Endothelial cell of umbilical vein (primary cell): ENCODE measurements at places on chromosomes 12 and 14.

GRCh38 chr14:95547626-95548327, 12.9 kb downstream of the GLRX5 start:
- peak; percentile 67 for DNase-seq

DNA sequence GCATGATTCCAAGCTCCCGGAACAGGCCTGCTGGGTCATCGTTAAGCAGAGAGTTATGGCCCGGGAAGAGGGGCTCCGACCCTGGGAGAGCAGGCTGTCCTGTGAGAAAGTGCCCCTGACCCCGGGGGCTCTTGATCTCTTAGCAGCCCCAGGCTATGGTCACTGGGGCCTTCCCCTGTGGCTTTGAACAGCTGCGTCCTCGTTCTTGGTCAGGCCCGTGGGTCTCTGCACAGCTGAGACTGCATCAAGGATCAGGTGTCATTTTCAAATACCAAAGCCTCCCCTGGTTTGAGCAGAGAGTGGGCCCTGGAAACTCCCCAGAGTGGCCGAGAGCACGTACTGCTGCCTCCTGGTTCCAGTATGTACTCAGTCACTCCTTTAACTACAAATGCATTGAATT, 114.8 kb downstream of the ESRRB start:
- no peak for DNase-seq

DNA sequence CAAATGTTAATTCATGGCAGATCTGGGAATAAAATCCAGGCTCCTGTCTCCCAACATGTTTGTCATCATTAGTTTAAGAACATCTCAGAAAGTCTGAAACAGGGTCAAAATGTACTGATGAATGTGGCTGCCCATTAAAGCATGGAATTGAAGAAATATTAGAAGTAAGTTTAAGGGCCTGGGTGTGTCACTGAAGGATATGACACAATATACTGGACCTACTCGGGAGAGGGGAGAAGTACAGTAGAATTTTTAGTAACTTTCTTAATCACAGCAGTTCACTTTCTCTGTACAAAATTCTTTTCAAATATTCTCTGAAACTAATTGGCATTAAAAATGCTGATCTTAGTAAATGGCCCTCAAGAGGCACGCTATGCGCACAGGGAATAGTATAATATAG, 185.5 kb downstream of the ETV6 start:
- DNase-seq = no peak

- peak; percentile 99 for DNase-seq
These were observed 400.4 kb downstream of the ATP23 start for GRCh38 chr12:58341791-58342190.

DNA sequence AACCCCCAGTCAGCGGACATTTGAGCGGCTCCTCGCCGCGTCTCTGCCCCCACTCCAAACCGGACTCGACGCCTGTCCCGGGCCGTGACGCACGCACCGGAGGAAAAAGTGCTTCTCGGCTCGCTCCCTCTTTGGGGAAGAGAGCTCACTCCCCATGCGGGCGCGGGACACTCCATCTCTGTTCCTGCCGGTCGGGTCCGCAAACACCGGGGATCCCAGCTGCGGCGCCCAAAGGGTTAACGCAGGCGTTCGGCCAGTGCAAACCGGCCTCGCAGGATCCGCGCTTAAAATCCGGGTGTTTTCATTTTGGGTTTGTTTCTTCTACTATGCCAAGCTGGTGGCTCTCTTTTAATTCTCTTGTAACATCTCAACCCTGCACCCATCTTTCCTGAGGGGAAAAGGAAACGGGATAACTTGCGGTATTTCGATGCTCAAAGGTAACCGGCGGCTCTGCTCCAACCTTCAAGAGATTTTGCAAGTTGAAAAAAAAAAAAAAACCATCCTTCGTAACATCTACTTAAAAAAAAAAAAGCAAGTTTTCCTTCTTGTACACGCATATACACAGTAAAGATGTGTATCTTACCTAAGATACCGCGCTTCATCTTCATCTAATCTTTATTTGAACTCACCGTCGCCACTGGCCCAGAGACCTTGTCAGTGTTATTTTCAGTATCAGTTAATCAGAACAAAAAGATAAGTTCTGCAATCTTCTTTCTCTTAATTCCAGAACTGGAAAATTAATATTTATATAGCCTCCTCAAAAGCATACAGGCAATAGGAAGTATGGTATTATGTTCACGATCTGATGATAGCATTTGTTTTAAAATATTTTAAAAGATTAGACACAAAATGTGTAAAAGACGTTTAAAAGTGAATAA, 1.6 kb upstream of the ATP2B1 start:
- no peak for DNase-seq

DNA sequence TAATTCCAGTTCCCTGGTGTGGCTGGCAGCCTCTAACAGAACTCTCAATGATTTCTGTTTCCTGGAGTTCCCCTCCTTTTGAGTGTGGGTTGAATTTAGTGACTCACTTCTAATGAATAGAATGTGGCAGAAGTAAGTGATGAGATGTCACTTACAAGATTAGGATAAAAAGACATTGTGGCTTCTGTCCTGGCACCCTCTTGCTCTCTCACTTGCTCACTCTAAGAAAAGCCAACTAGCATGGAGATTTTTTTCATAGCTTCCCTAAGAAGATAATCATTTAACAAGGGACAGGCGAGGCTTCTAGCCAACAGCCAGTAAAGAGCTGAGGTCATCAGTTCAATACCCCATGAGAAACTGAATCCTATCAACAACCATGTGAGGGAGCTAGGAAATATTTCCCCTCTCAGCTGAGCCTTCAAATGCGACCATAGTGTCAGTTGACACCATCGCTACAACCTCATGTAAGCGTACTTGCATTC, 156.7 kb downstream of the TMTC3 start:
- DNase-seq = peak; percentile 69

GRCh38 chr14:34110531-34110930, 159.7 kb upstream of the EGLN3 start:
- no peak for DNase-seq

- no peak for DNase-seq
These were observed 48.6 kb downstream of the SH2B3 start for GRCh38 chr12:111454311-111454710.

DNA sequence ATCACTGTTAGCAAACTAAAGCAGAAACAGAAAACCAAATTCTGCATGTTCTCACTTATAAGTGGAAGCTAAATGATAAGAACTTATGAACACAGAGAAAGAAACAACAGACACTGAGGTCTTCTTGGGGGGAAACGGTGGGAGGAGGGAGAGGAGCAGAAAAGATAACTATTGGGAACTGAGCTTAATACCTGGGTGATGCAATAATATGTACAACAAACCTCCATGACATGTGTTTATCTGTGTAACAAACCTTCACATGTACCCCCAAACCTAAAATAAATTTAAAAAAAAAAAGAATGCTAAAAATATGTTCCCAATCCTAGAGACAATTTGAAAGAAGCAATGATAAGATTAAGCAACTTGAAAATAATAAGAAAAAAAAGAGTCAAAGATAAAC, 89.5 kb downstream of the SOX5 start:
- DNase-seq = no peak

DNA sequence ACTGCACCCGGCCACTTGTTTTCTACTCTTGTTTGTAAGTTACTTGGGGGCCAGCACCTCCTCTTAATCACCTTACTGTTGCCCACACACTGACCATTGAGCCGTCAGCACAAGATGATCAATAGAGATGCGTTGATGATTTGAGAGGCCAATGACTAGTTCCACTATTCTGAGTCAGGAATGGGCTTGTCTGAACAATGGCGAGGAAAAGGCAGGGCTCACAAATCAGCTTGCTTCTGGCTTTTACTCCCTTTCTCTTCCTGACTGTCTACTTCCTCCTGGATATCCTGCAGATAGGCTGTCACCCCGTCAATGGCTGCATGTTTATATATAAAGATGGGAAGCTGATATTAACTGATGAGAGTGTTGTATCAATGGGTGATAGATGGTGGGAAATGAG, 29.1 kb upstream of the HDAC7 start:
- no peak for DNase-seq

DNA sequence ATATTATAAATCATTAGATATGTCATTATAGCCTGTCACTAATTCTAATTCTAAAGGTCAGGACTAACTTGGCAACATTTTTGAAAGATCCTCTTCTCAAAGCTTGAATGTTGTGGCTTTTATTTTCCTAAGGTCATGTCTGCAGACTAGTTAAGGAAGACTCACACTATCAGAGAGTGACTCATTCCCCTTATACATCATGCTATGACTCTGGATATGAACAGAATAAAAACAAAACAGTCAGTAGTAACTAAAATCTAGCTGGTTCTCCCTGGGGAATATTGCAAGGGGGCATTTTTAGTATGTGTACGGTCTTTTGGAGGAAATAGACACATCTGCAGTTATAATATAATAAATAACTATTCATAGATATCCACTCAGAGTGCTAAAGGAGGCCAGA, 170.6 kb downstream of the SLC2A13 start:
- DNase-seq = peak; percentile 22

DNA sequence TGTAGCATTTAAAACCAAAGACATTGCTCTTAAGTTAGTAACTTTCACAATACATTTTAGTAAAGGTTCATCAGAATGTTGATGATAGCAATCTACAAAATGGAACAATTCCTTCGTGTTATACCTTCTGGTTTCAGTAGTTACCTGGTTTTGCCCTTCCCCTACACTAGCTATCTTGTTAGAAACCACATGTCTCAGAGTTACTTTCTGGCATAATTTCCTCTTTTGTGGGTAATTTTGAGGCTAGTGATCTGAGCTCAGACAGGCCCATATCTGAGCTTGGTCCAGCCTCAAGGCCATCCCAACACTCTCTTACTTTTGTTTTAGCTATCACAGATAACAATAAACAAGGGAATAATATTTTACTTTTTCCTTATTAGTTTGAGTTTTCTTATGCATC, 196.9 kb downstream of the KITLG start:
- DNase-seq = no peak

DNA sequence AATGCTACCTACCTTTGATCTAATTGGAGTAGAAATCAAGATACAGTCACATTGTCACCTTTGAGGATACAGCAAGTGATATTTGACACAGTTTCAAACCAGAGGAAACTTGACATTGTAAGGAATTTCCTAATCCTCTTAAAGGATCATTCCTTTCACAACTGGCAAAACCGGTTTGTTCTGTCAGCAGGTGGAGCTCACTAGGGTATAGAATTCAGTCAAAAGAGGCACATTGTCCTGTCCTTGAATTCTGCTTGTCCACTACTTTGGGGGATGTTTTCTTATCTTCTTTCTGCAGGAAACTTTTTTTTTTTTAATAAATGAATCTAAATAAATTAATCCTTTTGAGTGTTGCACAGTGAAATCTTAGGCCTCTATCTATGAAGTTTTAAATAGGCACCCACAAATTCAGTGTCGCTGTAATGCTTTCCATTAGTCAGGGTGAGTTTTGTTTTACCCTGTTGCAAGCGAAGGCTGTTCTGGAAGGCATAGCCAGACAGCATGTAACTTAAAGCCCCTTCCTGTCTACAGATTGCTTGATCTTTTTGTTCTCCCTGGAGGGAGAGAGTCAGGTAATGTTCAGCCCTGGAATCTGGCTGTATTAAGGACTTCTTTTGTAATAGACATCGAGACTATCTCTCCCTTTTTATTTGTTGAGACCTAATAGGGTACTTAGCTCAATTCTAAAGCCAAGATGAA, 285.0 kb upstream of the RGS6 start:
- DNase-seq = no peak

GRCh38 chr12:75701859-75702258, 190.4 kb upstream of the KRR1 start:
- DNase-seq = no peak

DNA sequence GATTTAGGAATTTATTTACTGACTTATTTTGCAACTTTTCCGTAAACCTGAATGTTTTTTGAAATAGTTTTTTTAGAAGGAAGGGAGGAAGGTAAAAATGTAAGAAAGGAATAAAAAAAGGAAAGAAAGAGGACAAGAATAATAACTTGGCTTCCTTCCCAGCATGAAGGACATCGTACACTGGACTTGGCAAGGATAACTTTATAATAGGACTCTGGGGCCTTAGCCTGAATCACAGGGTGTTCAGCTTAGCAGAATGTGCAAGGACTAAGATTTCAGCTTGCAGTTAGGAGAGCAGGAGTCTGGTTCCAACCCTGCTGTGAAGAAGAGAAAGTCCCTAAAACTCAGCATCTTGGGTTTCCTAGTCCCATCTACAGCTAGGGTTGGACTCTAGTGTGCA, 1053.3 kb downstream of the VRK1 start:
- no peak for DNase-seq

GRCh38 chr12:103547376-103547775, 39.7 kb upstream of the STAB2 start:
- DNase-seq = no peak

- DNase-seq = no peak
These were observed 13.5 kb downstream of the KRT85 start for GRCh38 chr12:52353766-52354165.

- DNase-seq = no peak
These were observed 40.6 kb downstream of the SLC15A4 start for GRCh38 chr12:128783129-128783574.

DNA sequence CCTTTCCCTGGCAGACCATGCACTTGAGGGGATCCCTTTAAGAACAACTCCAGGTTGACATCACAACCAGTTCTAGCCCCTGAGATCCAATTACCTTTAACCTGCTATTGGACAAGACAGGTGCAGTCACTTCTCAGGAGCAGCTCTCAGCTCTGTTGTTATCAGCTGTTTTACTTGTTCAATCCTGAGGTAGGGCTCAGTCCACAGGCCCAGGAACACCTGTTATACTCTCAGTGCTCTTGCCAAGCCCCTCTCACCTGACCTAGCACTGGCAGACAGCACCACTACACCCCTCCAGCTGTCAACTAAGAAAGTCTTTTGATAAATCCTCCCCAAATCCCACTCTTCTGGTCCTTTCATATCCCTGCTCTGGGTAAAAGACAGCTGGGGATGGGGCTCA, 163.9 kb upstream of the TMTC2 start:
- no peak for DNase-seq

GRCh38 chr12:88781909-88782308, 201.6 kb upstream of the KITLG start:
- DNase-seq = no peak

DNA sequence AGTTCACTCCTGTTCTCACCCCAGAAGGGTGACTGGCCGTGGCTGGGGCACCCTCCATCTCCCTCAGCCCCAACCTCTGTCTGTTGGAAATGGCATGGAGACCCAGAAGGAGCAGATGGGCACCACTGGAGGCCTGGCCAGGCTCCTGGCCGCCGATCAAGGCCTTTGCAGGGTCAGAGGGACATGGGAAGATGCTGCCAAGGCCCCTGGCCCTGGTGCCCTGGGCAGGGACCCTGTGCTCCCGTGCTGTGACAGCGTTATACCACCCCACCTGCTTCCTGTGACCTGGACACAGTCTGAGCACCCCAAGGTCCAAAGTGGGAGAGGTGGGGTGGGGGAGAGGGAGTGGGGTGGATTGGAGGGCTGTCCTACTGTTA, 3.5 kb downstream of the INF2 start:
- no peak for DNase-seq

DNA sequence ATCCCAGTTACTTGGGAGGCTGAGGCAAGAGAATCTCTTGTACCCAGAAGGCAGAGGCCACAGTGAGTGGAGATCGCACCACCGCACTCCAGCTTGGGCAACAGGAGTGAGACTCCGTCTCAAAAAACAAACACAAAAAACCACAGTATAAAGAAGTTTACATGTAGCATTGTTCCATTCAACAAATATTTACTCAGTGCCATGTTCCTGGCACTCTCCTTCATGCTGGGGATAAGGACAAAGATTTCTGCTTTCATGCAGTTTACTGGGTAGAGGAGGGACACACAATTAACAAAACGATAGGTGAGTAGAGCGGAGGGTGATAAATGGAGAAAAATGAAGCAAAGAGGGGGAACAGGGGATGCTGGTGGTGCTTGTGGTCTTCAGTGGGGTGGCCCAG, 68.2 kb upstream of the OVCH1 start:
- DNase-seq = no peak

GRCh38 chr12:3019005-3019680, 58.0 kb upstream of the TSPAN9 start:
- no peak for DNase-seq
